Right forelimb (tissue), 1 donor: ENCODE measurements at places on chromosomes 7 and 10.

DNA sequence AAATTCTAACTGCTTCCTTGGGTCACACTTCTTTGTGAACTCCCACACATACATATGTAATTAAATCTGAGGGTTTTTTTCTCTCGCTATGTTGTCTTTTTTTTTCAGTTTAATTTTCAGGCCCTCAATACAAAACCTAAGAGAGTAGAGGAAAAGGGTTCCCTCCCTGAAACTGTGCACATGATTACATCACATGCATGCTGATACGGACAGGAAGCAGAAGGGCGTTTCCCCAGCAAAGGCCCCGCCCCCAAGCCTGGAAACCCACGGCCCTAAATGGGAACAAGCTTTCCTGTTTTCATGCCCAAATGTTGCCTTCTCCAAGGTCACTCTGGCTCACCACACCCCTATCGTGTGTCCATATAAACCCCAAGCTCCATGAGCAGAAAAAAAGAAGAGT, 115.4 kb downstream of the TEX36 start:
- no peak for DNase-seq

GRCh38 chr10:4931587-4931986, 31.6 kb upstream of the AKR1C1 start:
- no peak for DNase-seq

- DNase-seq, result no peak
Measured at GRCh38 chr7:9945857-9946256, 1027.8 kb upstream of the PHF14 start.

DNA sequence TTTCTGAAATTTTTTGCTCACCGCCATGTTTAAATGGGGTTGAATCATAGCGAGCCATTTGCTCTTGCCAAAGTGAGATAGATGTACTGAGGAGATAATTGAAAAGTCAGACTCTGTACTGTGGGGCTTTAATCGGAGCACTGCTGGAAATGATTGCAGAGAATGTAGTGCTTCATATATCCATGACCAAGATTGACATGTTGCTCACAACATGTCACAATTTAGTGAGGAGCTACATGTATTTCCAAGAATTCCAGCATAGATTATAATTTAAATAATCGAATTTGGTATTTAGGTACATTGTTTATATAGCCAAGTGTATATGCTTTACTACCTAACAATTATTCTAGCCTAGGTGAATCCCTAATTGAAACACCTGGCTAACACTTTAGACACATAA, 66.5 kb downstream of the PODXL start:
- no peak for DNase-seq

DNA sequence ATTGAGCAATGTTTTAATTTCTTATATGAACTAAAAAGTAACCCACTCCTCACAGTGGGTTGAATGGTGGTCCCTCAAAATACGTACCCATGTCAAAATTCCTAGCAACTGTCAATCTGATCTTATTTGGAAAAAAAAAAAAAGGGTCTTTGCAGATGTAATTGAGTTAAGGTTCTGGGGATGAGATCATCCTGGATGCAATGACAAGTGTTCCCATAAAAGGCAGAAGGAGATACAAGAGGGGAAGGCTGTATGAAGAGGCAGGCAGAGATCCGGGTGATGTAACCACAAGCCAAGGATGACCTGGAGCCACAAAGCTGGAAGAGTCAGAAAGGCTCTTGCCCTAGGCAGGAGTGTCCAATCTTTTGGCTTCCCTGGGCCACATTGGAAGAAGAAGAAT, 516.3 kb upstream of the MKI67 start:
- DNase-seq, result no peak

GRCh38 chr10:78766603-78767002, 302.2 kb upstream of the ZMIZ1 start:
- DNase-seq, result no peak

DNA sequence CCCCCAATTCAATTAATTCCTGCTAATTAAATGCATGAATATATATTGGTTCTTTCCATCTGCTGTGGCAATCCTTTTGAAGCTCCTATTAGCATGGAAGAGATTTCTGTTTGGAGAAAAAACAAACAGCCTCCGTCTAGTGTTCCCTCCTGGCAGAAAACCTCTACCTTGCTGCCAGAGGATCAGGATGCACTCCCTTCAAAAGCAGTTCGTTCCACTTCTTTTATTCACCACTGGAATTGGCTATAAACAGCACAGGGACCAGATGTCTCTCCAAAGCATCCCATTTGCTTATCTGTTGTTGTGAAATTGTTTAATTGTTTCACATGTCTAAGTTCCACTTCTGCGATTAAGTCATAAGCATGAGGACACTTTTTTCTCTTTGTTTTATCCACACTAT, 77.8 kb upstream of the PTN start:
- DNase-seq, result no peak

- no peak for DNase-seq
Measured at GRCh38 chr10:34507217-34507616, 307.9 kb downstream of the PARD3 start.

- no peak for DNase-seq
Measured at GRCh38 chr7:148856578-148856881, 27.6 kb downstream of the EZH2 start.

GRCh38 chr10:33793793-33794192, 459.3 kb upstream of the NRP1 start:
- no peak for DNase-seq

- DNase-seq, result no peak
Measured at GRCh38 chr7:157395206-157395605, 58.4 kb downstream of the DNAJB6 start.

- DNase-seq, result peak; percentile 79
Measured at GRCh38 chr7:96075510-96076349, 246.2 kb downstream of the SLC25A13 start.

DNA sequence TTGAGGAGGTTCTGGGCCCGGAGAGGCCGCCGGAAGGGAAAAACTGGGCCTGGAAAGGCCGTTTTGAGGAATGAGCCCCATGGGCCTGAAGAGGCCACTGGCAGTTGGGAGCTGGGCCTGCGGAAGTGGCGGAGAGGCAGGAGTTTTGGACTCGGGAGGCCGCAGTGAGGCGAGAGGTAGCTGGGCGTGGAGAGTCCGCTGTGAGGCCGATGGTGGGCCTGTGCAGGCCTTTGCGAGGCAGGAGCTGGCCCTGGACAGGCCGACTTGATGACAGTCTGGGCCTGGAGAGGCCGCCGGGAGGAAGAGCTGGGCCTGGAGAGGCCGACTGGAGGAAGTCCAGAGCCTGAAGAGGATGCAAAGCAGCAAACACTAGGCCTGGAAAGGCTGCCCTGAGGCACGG, 259.0 kb upstream of the NUPR2 start:
- no peak for DNase-seq

GRCh38 chr10:113618338-113618737, 45.5 kb downstream of the NRAP start:
- DNase-seq, result no peak

DNA sequence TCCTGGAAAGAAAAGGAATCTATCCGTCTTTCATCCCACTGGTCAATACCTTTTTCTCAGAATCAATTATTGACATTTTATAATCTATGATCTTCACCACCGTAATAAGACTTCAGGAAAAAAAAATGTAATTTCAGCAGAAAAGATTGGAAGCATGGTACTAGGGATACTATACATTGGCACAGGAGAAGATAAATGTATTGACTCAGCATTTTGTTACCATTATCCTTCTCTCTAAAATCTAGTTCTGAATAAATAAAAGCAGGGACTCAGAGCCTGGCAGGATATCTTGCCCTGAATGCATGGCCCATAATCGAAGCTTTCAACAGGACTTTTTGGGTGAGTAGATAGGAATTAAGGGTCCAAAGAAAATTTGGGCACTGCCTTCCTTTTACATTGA, 120.7 kb downstream of the LRRTM3 start:
- DNase-seq, result no peak

- DNase-seq, result no peak
Measured at GRCh38 chr10:7033031-7033430, 377.8 kb downstream of the SFMBT2 start.

- no peak for DNase-seq
Measured at GRCh38 chr10:97024168-97025073, 161.3 kb downstream of the SLIT1 start.

DNA sequence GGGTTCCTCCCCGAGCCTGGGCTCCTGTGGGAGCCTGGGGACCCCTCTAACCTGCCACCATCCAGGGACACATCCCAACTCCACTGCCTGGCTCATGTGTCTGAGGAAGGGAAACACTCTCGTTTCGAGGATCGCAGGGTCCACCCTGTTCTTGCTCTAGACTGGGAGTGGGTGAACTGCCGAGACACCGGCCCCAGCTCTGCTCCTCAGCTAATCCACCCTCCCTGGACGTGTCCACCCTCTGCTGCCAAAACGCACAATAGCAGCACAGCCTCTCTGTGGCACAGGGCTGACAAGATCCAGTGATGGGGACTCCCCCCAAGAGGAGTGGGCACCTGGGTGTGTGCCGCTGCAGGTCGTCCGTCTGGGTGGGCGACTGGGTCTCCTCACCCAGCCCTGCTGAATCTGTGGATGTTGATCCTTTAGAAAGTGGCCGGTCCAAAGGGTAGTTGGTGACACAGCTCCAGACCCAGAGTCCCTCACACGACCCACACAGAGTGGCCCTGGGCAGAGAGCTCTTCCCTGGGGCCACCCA, 65.2 kb upstream of the FAM20C start:
- DNase-seq, result no peak

- no peak for DNase-seq
Measured at GRCh38 chr10:83607959-83608745, 531.2 kb upstream of the GHITM start.
